ENCODE measurements at places on chromosomes 5 and 9. TPM values are rescaled to one million over a fixed set of nuclear protein-coding genes. Genes with fewer than 3 reads are reported as not detected.

DNA sequence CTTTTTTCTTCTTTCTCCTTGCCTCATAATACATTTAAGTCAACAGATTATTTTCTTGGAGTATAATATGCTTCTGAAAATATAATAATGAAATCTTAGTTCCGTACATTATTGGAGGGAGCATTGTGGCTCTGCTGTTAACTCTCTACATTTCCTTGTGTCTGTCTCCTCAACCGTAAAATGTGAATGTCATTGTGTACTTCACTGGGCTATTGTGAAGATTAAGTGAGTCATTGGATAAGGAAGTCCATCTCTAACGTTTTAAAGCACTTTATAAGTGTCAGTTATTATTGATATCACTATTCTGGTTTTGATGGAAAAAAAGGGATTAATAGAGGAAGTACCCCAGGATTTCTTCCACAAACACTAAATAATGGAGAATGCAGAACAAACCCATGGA lies 304.5 kb upstream of the RFX3 start:
- H3K27ac ChIP-seq: no peak overlapping the region
- no peak overlapping the region for H3K4me3 ChIP-seq
- no peak for DNase-seq
- H3K4me1 ChIP-seq: no peaks in the 10 kb centered on the region
- no peaks in the 10 kb centered on the region for H3K36me3 ChIP-seq
- H3K27me3 ChIP-seq: no peaks in the 10 kb centered on the region

DNA sequence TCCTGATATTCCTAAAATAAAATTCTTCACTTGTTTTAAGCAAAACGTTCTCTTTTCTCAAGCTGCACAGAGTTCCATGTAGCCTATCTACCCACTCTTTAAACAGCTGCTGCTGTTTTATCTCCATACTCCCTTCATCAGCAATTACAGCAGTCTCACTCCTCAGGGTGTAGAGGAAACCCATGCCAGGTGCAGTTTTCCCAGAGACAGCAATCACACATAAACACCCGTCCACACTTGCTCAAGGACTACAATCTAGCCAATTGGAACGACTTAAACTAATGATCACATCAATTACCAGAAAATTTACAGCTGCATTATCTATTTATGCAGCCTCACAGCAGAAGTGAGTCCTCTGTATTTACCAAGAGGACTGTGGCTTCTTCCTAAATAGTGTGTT lies 141.7 kb downstream of the HTR1A start:
- no peak overlapping the region for H3K4me3 ChIP-seq
- H3K4me1 ChIP-seq: no peaks in the 10 kb centered on the region
- H3K27ac ChIP-seq: no peak overlapping the region

DNA sequence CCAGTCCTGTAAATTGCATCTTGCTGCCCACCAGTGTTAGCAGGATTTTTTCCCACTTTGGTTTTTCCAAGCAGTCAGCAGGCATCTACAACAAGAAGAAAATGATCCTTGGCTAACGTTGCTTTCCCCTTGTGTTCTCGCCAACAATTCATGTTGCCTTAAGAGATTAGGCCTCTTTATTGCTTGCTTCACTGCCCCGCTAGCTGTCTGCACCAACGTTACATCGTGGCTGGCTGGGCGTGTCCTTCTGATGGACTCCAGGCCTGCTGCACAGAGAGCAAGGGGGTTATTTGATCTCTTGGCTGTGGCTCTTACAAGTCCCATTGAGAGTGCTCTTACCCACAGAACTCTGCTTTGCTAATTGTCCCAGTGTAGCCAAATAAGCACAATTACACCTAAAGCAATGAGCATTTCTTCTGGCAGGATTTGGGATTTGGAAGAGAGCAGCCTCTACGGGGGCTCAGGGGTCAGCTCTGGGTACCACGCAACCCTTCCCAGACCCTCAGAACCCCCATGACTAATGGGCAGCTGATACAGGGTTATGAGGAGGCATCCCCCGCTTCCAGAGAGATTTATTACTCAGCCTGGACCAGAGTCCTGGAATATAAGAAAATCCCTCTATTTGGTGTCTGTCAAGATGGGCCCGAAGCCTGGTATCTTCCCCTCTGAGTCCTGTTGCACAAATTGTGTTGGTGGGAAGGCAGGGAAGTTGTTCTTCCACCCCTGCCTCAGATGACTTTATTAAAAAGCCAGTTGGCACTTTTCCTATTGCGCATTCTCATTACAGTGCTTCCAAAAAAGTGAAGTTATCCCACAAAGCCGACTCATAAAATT lies 17.6 kb downstream of the DCANP1 start:
- H3K4me1 ChIP-seq: no peaks in the 10 kb centered on the region
- H3K4me3 ChIP-seq: no peak overlapping the region
- no peak for DNase-seq
- no peaks in the 10 kb centered on the region for H3K36me3 ChIP-seq
- H3K27me3 ChIP-seq: no peaks in the 10 kb centered on the region
- H3K27ac ChIP-seq: no peak overlapping the region

GRCh38 chr9:93684806-93685543 lies 108.6 kb downstream of the PHF2 start:
- no peaks in the 10 kb centered on the region for H3K27me3 ChIP-seq
- no peaks in the 10 kb centered on the region for H3K36me3 ChIP-seq
- H3K4me1 ChIP-seq: no peaks in the 10 kb centered on the region
- no peak overlapping the region for H3K4me3 ChIP-seq
- DNase-seq: no peak

DNA sequence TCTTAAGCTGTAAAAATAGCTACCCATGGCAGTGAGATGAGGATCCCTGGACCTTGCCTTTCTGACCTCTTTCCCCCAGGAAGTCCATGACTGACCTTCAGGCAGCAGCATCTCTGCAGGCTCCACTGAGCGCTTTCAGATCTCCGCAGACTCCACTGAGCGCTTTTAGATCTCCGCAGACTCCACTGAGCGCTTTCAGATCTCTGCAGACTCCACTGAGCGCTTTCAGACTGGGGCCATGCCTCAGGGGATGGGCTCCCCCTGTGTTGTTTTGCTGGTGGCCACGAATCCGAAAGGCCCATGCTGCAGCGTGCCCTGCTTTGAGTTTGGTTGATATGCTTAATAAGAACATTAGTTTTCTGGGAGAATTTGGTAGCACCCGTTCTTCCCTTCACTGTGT lies 254.2 kb downstream of the FANCC start:
- H3K27ac ChIP-seq: no peak overlapping the region
- H3K4me1 ChIP-seq: no peaks in the 10 kb centered on the region
- no peak for DNase-seq
- no peak overlapping the region for H3K4me3 ChIP-seq

GRCh38 chr5:79237740-79238560 lies 2.0 kb downstream of the JMY start:
- no peaks in the 10 kb centered on the region for H3K27me3 ChIP-seq
- H3K27ac ChIP-seq: peak overlapping the region; percentile 71
- H3K36me3 ChIP-seq: no peaks in the 10 kb centered on the region
- peak overlapping the region; percentile 86 for H3K4me3 ChIP-seq
- peaks cover 5% of the 10 kb centered on the region for H3K4me1 ChIP-seq

DNA sequence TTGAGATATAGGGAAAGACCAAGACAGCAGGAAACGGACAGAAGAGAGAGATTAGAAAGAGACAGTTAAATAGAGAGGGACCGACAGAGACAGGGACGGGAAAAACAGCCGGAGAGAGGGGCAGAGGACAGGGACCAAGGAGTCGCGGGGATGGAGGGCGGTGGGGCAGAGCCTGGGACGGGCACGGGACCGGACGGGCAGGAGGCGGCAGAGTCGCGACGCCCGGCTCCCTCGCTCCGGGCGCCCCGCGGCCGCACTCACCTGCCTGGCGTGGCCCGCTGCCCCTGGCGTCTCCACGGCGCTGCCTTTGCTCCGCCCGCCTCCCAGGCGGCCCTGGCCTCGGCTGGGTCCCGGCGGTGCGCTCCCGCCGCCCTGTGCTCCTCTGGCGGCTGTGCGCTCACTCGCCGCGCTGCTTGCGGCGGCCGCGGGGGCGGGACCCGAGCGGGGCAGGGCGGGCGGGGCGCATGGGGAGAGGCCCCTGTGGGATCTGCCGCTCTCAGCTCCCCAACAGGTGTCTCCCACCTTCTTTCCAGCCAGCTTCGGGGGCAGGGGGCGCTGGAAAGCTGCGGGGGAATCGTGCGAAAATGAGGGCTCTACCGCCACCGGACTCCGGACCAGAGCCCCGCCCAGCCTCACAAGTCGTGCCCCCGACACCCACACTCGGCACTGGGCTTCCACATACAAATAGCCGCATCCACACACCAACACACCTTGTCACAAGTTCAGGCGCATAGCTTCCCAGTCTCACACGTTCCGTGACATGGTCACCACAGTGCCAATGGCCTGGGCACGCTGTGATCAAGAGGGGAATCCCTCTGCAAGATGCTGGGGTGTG lies at the start of gene ARID3C:
Gene ARID3C, minus strand, starts transcription at position 411 of the 835 bp plus-strand sequence. CDS start 1,052 bp downstream, outside the sequence.
- H3K4me1 ChIP-seq: peaks cover 4% of the 10 kb centered on the region
- H3K27me3 ChIP-seq: peaks cover 14% of the 10 kb centered on the region
- no peak for DNase-seq
- peak within 1 kb of the TSS; percentile 32 for H3K4me3 ChIP-seq
- no peaks in the 10 kb centered on the region for H3K36me3 ChIP-seq

GRCh38 chr5:177447066-177447610 lies 524 bp downstream of the PRR7 start:
- no peaks in the 10 kb centered on the region for H3K27me3 ChIP-seq
- peaks cover 32% of the 10 kb centered on the region for H3K4me1 ChIP-seq
- H3K36me3 ChIP-seq: no peaks in the 10 kb centered on the region
- peak overlapping the region; percentile 79 for H3K27ac ChIP-seq

DNA sequence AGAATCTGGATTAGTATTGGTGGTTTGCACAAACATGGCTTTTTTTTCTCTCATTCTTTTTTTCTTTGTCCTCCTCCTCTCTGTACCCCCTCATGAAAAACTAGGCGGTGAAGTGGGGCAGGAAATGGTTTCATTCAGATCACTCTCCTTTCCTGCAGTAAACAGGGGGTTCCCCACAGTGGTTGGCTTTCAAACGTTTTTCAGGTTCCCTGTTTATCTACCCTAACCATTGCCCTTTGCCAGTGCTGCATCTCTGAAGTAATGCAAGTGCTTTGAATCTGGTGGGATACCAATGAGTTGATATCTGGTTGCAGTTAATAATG lies 29.8 kb downstream of the NR4A3 start:
- H3K27ac ChIP-seq: 0 out of 2 replicates have a peak overlapping the region, but pooled peaks have one; percentile 18
- H3K4me1 ChIP-seq: peaks cover 18% of the 10 kb centered on the region
- peak; percentile 59 for DNase-seq
- no peak overlapping the region for H3K4me3 ChIP-seq
- no peaks in the 10 kb centered on the region for H3K36me3 ChIP-seq

DNA sequence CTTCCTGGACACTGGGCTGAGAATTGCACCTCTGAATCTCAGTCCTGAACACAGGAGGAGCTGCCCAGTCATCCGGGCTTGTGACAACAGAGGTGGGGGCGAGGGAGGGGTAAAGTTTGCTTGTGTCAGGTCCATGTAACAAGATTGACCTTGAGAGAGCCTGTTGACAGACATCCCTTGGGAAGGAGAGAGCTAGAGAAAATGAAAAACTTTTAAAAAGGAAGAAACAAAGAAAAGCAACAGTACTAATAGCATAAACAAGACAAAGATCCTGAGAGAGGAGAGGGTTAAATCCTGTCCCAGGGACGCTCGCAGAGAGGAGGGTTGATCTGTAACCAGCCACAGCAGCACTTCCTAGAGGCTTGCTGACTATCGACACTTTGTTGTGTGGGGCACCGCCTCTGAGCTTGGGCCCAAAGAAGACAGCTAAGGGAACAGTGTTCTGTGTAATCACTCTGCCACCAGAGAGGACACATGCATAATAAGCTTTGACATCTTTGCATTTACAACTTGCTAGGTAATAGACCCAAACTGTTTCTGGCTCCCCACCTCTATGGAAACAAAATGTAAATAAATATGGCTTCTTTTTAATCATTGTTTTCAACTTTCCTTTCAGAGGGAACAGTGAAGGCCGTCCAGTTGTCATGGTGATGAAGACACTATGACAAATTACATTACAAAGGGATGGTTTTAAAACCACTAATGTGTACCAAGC lies 363.7 kb downstream of the CSNK1G3 start:
- DNase-seq: no peak
- no peaks in the 10 kb centered on the region for H3K27me3 ChIP-seq
- H3K27ac ChIP-seq: no peak overlapping the region
- no peak overlapping the region for H3K4me3 ChIP-seq
- H3K4me1 ChIP-seq: no peaks in the 10 kb centered on the region

DNA sequence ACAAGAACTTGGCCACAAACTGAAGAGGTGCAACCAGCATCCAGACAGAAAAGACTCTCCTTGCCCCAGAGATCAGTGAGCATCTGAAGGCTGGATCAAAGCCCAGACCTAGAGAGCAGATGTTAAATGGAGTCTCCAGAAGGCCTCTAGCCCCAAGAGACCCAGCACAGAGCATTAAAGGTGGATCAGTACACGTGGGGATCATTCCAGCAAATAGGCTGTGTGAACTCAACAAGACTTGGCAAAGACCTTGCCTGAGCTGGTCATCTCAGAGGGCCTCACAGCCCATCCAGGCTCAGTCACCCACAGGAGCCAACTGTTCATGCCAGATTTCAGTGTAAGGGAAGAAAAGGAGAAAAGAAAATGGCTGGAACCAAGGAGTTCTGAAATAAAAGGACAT lies 214.0 kb downstream of the ENC1 start:
- H3K27me3 ChIP-seq: no peaks in the 10 kb centered on the region
- H3K4me3 ChIP-seq: no peak overlapping the region
- no peak for DNase-seq
- H3K27ac ChIP-seq: no peak overlapping the region
- H3K4me1 ChIP-seq: no peaks in the 10 kb centered on the region
- no peaks in the 10 kb centered on the region for H3K36me3 ChIP-seq

GRCh38 chr9:132410642-132411041 lies 631 bp downstream of the CFAP77 start:
- no peak for DNase-seq
- H3K27ac ChIP-seq: no peak overlapping the region
- no peaks in the 10 kb centered on the region for H3K36me3 ChIP-seq
- no peaks in the 10 kb centered on the region for H3K27me3 ChIP-seq

- no peaks in the 10 kb centered on the region for H3K36me3 ChIP-seq
- peak overlapping the region; percentile 56 for H3K4me3 ChIP-seq
- peaks cover 3% of the 10 kb centered on the region for H3K4me1 ChIP-seq
- no peak overlapping the region for H3K27ac ChIP-seq
- H3K27me3 ChIP-seq: no peaks in the 10 kb centered on the region
Observed at GRCh38 chr9:97411440-97411788, 482 bp upstream of the TDRD7 start.

- H3K27ac ChIP-seq: no peak overlapping the region
- DNase-seq: no peak
- no peaks in the 10 kb centered on the region for H3K27me3 ChIP-seq
- H3K4me1 ChIP-seq: no peaks in the 10 kb centered on the region
- H3K4me3 ChIP-seq: no peak overlapping the region
Observed at GRCh38 chr9:35059438-35059837, 13.0 kb downstream of the VCP start.

DNA sequence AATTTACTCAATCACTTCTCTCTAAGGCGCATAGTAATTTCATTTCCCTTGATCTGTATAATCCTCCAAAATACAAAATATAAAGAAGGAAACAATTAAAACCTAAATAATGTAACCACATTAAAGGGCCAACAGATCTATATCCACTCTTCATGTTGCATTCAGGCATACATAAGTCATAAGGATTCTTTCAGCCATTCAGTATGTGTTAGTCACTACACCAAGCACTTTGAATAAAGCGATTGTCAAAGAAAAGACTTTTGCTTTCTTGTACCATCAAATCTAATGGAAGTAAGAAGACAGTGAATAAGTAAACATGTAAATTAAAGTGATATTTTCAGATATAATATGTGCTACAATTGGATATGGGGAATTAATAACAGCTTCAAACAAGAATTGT lies 569.2 kb upstream of the PTPRD start:
- DNase-seq: no peak
- no peaks in the 10 kb centered on the region for H3K27me3 ChIP-seq
- no peaks in the 10 kb centered on the region for H3K4me1 ChIP-seq
- no peak overlapping the region for H3K27ac ChIP-seq

SLC46A2 gene
- total RNA-seq: not detected

GPX3 gene
- 0.38 TPM for total RNA-seq

TEX48 gene
- not detected for total RNA-seq

INSL6 gene
- not detected for total RNA-seq

IRGM gene
- total RNA-seq: not detected

HAPLN1 gene
- total RNA-seq: 0.27 TPM

Data from GM12878 (cell line).